ENCODE measurements at places on chromosomes 13 and 19. TPM values are rescaled to one million over a fixed set of nuclear protein-coding genes. Genes with fewer than 3 reads are reported as not detected.

DNA sequence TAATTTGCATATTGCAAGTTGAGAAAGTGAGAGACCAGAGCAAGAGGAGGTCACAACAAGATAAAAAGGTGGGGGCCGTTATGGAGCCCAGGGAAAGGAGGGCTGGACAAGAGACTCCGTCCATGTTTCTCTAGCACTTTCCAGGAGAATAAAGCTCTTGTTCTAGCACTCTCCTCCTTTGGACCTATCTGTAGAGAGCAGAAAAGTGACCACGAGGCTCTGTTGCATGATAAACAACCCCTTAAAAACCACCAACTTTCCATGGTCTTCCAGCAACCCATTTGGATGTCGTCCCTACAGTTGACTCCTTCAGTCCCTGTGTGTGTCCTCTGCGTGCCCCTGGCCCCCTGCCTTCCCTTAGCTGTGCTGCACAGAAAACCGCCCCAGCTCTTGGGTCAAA is 4.1 kb upstream of the ARL11 start:
- DNase-seq: no peak
- H3K36me3 ChIP-seq: no peaks in the 10 kb centered on the region
- H3K27ac ChIP-seq: no peak overlapping the region

GRCh38 chr19:18220632-18221275 is 5.5 kb downstream of the PDE4C start:
- H3K4me1 ChIP-seq: peaks cover 10% of the 10 kb centered on the region

GRCh38 chr13:99766641-99767045 is 204.9 kb downstream of the ZIC5 start:
- no peak for DNase-seq
- H3K36me3 ChIP-seq: no peaks in the 10 kb centered on the region
- no peaks in the 10 kb centered on the region for H3K27me3 ChIP-seq

DNA sequence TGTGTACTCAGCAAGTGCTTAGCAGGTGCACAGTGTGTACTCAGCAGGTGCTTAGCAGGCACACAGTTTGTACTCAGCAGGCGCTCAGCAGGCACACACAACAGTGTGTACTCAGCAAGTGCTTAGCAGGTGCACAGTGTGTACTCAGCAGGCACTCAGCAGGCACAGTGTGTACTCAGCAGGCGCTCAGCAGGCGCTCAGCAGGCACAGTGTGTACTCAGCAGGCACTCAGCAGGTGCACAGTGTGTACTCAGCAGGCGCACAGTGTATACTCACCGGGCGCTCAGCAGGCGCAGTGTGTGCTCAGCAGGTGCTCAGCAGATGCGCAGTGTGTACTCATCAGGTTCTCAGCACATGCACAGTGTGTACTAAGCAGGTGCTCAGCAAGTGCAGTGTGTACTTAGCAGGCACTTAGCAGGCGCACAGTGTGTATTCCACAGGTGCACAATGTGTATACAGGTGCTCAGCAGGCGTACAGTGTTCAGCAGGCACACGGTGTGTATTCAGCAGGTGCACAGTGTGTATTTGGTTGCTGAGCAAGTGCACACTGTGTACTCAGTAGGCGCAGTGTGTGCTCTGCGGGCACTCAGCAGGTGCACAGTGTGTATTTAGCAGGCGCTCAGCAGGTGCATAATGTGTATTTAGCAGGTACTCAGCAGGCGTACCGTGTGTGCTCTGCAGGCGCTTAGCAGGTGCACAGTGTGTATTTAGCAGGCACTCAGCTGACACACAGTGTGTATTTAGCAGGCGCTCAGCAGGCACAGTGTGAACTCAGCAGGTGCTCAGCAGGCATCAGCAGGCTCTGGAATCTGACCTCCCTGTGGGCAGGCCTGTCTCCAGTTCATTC is 15.1 kb downstream of the CRTC1 start:
- H3K36me3 ChIP-seq: no peaks in the 10 kb centered on the region
- DNase-seq: no peak
- H3K27me3 ChIP-seq: no peaks in the 10 kb centered on the region
- no peak overlapping the region for H3K4me3 ChIP-seq

GRCh38 chr13:41693434-41693833 is 236.1 kb downstream of the RGCC start:
- H3K4me1 ChIP-seq: no peaks in the 10 kb centered on the region
- H3K4me3 ChIP-seq: no peak overlapping the region
- H3K27me3 ChIP-seq: no peaks in the 10 kb centered on the region
- no peak overlapping the region for H3K27ac ChIP-seq
- H3K36me3 ChIP-seq: no peaks in the 10 kb centered on the region

DNA sequence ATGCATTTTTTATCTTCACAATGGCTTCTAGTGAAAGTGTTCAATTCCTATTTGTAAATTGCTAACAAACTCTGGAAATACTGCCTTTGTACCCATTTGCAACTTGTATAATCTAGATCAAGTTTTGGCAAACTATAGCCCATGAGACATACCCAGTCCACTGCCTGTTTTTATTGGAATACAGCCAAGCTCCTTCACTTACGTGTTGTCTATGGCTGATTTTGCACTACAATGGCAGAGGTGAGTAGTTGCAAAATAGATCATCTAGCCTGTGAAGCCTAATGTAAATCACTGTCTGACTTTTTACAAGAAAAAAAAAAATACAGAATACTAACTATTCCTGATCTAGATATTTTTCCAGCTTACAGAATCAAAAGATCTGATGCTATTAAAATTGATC is 37.1 kb downstream of the DZIP1 start:
- DNase-seq: no peak
- H3K27me3 ChIP-seq: no peaks in the 10 kb centered on the region
- H3K36me3 ChIP-seq: no peaks in the 10 kb centered on the region
- H3K4me1 ChIP-seq: no peaks in the 10 kb centered on the region
- no peak overlapping the region for H3K27ac ChIP-seq

- H3K4me3 ChIP-seq: no peak overlapping the region
- no peak overlapping the region for H3K27ac ChIP-seq
- H3K27me3 ChIP-seq: no peaks in the 10 kb centered on the region
- no peaks in the 10 kb centered on the region for H3K4me1 ChIP-seq
These were observed 41.4 kb upstream of the ZNF83 start for GRCh38 chr19:52679598-52679997.

DNA sequence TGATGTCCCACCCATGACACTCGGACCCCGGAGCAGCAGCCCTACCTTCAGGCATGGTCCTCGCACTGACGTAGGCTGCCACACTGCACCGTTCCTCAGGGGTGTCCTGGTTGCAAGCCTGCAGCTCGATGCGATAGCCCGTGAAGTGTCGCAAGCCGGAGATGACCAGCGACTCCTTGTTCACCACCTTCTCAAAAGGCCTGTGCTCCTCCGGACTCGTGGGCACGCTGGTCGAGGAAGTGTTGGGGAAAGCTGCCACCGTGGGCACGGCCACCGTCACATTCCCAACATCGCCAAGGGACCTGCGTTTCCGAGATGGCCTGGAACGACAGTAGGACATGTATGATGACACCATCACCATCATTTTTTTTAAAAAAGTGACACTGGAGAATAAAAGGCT is 73.3 kb downstream of the ZNF557 start:
- no peaks in the 10 kb centered on the region for H3K27me3 ChIP-seq
- H3K4me1 ChIP-seq: no peaks in the 10 kb centered on the region
- H3K27ac ChIP-seq: no peak overlapping the region
- H3K36me3 ChIP-seq: no peaks in the 10 kb centered on the region
- DNase-seq: no peak

DNA sequence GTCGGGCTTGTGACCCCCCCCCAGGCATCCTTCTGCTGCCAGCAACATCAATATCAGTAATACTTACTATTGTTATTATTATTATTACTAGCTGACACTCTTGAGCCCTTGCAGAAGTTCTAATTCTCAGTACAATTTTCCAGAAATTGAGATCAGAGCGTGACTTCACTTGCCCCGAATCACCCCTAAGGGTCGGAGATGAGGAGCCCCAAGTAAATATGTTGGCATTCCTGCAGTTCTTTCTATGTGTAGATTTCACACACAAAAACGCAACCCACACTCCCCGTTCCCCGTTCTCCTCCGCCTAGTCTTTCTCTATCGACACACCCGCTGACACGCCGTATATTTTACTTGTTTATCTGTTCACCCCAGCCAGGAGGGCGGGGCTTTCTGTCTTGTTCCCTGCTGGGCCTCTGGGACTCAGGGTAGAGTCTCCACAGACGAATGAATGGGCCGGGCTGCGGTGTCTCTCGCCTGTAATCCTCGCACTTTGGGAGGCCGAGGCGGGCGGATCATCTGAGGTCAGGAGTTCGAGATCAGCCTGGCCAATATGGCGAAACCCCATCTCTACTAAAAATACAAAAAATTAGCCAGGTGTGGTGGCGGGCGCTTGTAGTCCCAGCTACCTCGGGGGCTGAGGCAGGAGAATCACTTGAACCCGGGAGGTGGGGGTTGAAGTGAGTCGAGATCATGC is 14.7 kb downstream of the TLE5 start:
- no peaks in the 10 kb centered on the region for H3K36me3 ChIP-seq
- no peaks in the 10 kb centered on the region for H3K4me1 ChIP-seq
- peak overlapping the region; percentile 62 for H3K4me3 ChIP-seq
- DNase-seq: peak; percentile 98
- no peaks in the 10 kb centered on the region for H3K27me3 ChIP-seq

DNA sequence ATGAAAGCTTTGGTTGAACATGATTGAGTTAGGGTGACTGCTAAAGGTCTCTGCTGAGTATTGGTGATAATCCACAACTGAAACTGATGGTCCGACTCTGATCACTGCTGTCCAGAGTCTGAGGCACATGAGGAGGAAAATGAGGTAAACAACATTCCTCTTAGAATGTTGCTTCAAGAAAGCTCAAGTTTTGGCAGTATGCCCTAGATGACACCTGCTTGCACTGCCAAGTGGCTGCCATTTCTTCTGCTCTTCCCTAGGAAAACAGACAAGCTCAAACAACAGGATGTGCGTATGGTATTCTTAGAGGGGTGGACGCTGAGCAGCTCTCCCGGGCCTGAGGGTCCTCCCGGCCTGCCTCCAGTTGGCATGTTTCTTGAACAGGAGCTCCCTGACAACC is 15.2 kb upstream of the MTIF3 start:
- no peak overlapping the region for H3K4me3 ChIP-seq
- no peak for DNase-seq
- H3K4me1 ChIP-seq: no peaks in the 10 kb centered on the region
- no peaks in the 10 kb centered on the region for H3K27me3 ChIP-seq

DNA sequence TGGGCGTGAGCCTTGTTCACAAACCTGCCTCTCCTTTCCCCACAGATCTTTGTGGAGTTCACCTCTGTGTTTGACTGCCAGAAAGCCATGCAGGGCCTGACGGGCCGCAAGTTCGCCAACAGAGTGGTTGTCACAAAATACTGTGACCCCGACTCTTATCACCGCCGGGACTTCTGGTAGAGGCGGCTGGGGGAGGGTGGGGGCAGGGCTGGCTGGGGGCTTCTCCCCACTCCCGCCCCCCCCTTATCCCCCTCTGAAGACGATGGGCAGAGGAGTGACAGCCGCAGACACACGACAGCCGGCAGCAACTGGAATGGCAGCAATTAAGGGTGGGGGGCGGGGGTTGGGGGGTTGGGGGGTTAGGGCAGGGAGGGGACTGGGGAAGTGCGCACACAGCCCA is 1.1 kb upstream of the EPN1 start:
- DNase-seq: no peak
- no peaks in the 10 kb centered on the region for H3K27me3 ChIP-seq
- H3K4me3 ChIP-seq: no peak overlapping the region
- H3K27ac ChIP-seq: no peak overlapping the region
- H3K4me1 ChIP-seq: peaks cover 21% of the 10 kb centered on the region
- no peaks in the 10 kb centered on the region for H3K36me3 ChIP-seq

- H3K27ac ChIP-seq: no peak overlapping the region
- no peaks in the 10 kb centered on the region for H3K4me1 ChIP-seq
- H3K27me3 ChIP-seq: no peaks in the 10 kb centered on the region
- no peaks in the 10 kb centered on the region for H3K36me3 ChIP-seq
These were observed 3.4 kb upstream of the TMED1 start for GRCh38 chr19:10839114-10840050.

DNA sequence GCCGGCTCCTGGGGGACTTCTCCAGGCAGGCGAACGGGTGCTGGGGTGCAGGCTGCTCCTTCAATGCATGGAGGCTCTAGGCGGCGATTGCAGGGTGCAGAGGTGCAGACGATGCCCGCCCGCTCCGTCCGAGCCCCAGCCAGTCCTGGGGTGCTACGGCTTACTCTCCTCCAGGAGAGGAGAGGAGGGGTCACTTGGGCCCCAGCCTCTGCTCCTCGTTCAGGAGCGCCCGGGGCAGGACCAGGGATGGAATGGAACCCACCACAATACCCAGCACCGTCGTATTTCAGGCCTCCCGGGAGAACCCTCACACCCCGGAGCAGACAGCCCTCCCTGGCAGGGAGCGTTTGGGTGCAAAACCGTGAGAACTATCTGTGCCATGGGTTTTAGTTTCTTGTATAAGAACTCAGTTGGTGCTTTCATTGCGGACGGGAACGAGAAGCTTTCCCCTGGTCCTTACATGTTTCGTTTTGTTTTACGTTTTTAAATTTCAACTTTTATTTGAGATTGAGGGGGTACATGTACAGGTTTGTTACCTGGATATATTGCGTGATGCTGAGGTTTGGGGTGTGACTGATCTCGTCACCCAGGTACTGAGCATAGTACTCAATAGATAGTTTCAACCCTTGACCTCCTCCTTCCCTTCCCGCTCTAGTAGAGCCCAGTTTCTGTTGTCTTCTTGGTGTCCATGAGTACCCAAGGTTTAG is 46.8 kb downstream of the ARHGEF18 start:
- peak overlapping the region; percentile 99 for H3K4me3 ChIP-seq
- peak overlapping the region; percentile 81 for H3K27ac ChIP-seq
- no peak for DNase-seq
- H3K4me1 ChIP-seq: no peaks in the 10 kb centered on the region
- H3K36me3 ChIP-seq: no peaks in the 10 kb centered on the region
- H3K27me3 ChIP-seq: no peaks in the 10 kb centered on the region

DNA sequence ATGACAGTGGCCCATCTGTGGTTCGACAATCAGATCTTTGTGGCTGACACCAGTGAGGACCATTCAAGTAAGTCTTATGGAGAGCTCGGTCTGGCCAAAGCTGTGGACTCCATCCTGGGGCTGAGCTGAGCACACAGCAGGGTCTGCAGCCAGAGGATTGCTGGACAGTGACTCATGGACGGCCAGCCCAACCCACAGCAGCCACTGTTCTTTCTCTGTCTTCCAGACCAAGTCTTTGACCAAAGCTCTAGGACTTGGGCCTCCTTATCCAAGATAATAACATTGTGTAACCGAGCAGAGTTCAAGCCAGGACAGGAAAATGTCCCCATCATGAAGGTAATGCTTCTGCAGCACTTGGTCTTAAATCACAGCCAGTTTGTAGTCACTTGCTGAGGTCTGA is 12.4 kb downstream of the ATP12A start:
- no peaks in the 10 kb centered on the region for H3K36me3 ChIP-seq
- no peaks in the 10 kb centered on the region for H3K27me3 ChIP-seq
- H3K27ac ChIP-seq: no peak overlapping the region
- H3K4me1 ChIP-seq: no peaks in the 10 kb centered on the region

- no peaks in the 10 kb centered on the region for H3K27me3 ChIP-seq
- H3K27ac ChIP-seq: peak overlapping the region; percentile 97
- peaks cover 7% of the 10 kb centered on the region for H3K4me1 ChIP-seq
- H3K36me3 ChIP-seq: no peaks in the 10 kb centered on the region
These were observed 4.6 kb downstream of the NFIC start for GRCh38 chr19:3370728-3371591.

CDC34 gene
- total RNA-seq: 44.4 TPM

RASAL3 gene
- 4.3 TPM for total RNA-seq

FOXA3 gene
- not detected for total RNA-seq

RFXAP gene
- 5.4 TPM for total RNA-seq

CBLC gene
- not detected for total RNA-seq

KLK10 gene
- 4.1 TPM for total RNA-seq

All from uterus (tissue), 4 donors.